SHP77 treated with DMSO at 0.1 percent for 48 hours (cell line): ENCODE measurements at places on chromosomes 6 and 20.
A peak's percentile ranks its signal among the peaks of the same experiment; 100 is the strongest.

- no peak for DNase-seq
Measured at GRCh38 chr20:49569411-49570115, 1.6 kb upstream of the PTGIS start.

- DNase-seq: peak; percentile 67
Measured at GRCh38 chr20:62707921-62708521, 615 bp upstream of the NTSR1 start.

DNA sequence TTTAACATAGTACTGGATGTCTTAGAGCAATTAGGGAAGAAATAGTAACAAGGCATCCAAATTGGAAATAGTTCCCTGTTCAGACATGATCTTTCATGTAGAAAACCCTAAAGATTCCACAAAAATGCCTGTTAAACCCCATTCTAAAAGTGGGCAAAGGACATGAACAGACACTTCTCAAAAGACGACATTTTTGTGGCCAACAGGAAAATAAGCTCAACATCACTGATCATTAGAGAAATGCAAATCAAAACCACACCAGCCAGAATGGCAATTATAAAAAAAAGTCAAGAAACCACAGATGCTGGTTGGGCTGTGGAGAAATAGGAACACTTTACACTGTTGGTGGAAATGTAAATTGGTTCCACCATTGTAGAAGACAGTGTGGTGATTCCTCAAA lies 109.9 kb upstream of the MOCS1 start:
- no peak for DNase-seq

DNA sequence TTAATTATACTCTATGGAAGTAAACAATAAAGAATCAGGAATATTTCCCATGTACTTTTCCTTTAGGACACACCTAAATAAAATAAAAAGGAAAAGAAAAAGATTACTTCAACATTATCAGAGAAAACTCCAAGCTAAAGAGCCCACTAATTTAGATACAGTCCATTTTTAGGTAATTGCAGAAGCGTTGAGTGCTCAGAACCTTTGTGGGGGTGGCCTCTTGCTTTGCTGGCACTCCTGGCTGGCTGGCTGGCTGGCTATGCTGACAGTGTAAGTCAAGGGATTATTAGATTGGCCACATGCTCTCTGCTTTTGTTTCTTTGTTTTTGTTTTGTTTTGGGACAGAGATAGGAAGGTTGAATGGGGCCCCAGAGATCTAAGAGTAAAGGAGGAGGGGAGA lies at the start of gene GJE1:
TSS of gene GJE1 (plus strand) at position 301 of the 400 bp plus-strand sequence. CDS start 234 bp downstream, outside the sequence.
- no peak for DNase-seq

GRCh38 chr6:159037756-159038290 lies 7.0 kb downstream of the TAGAP start:
- DNase-seq: no peak

GRCh38 chr6:134956032-134956431 lies 6.1 kb upstream of the ALDH8A1 start:
- no peak for DNase-seq

GRCh38 chr6:136720045-136720770 lies 72.1 kb downstream of the MAP3K5 start:
- DNase-seq: no peak

GRCh38 chr20:11941593-11942246 lies 24.0 kb downstream of the BTBD3 start:
- no peak for DNase-seq

GRCh38 chr20:50783903-50784302 lies 11.0 kb upstream of the BCAS4 start:
- no peak for DNase-seq

DNA sequence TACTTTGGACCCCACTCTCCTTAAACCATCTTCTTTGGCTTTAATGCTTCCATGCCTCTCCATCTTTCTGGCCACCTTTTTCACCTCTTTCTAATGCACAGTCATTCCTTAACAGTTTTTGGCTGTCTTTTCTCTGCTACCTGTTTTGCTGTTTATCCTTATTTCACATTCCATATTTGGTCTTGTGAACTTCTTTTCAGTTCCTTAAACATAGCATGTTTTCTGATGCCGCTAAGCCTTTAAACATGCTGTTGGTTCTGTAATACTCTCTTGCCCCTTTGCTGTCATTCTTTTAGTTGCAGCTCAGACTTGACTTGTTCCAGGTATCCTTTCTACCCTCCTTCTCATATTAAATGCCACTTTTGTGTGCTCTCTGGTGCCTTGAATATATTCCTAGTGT lies 35.8 kb downstream of the TOP1 start:
- no peak for DNase-seq

DNA sequence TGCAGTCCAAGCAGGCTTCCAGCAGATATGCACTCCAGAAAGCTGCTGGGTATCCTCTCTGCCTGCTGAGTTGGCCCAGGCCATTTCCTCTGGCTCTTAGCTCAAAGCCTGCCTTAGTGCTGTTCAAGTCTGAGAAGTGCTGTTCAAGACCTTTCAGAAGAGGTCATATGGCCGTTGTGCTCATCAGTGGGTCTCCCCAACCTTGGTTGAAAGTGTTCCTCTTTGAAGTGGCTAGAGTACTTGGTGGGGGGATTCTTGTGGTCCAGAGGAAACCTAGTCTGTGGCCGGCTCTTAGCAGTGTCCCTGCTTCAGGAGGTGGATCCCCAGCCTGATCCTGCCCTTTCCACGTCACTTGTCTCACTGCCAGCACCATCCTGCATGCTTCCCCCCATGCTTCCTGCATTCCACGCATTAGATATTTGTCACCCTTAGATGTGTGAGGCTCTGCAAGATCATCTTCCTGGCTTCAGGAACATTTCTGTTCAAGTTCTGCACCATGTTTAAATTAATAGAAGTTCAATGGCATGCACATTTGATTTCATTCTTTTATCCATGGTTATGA lies 105.0 kb downstream of the FIG4 start:
- DNase-seq: no peak

GRCh38 chr20:23128461-23129125 lies 42.5 kb upstream of the CD93 start:
- no peak for DNase-seq

DNA sequence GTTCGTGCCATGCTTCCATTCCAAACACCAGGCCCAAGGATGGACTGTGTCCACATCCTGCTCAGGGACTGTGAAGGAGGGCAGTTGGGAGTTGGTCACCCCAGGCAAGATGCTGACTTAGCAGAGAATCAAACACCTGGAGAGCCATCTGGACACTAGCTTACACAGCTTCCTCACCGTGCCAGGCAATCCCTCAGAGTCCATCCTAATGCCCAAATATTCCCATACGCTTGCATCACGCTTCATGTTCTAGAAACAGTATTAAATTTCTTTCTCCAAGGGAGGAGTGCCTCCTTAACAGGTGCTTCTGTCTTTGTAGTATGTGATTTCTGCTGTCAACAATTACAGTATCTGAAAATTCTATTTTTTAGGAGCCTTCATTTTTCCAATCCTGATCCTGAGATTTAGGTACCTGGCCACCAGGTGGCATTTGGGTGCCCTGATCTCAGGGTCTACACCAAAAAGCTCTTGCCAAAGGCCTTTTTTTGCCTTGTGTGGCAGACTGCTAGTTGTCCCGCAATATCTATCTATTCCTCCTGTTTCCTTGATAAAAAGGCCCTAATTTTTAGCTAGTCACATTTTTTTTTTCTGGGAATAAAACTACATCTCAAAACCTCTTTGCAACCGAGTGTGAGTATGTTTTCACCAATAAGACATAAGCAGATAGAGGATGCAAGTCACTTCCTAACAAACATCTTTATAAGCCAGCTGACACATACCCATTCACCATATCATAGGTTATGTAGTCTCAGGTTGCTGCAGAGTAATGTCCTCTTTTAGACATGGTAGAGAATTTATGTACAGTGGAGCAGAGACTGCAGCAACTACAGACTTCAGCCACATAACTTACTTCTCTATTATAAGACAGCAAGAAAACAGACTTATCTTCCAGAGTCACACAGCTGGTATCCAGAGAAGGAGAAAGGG lies 85.0 kb downstream of the PREP start:
- no peak for DNase-seq

DNA sequence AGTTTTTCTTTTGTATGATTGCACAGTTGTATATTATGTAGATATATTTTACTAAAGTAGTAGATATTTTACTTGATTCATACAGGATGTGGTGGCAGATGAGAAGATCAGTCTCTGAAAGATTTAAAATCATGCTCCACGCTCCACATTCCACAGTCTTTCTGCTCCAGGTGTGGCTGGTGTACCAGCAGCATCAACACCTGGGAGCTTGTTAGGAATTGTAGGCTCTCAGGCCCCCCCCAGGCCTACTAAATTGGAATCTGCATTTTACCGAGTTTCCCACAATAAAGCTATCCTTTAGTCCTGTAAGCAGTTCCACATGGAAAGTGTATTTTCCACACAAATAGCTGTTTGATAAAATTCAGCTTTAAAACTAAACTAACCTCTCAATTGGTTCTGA lies 537.4 kb downstream of the BCKDHB start:
- no peak for DNase-seq

- no peak for DNase-seq
Measured at GRCh38 chr6:1027109-1027794, 284.6 kb upstream of the FOXQ1 start.

GRCh38 chr6:20644667-20645370 lies 110.6 kb downstream of the CDKAL1 start:
- DNase-seq: no peak

DNA sequence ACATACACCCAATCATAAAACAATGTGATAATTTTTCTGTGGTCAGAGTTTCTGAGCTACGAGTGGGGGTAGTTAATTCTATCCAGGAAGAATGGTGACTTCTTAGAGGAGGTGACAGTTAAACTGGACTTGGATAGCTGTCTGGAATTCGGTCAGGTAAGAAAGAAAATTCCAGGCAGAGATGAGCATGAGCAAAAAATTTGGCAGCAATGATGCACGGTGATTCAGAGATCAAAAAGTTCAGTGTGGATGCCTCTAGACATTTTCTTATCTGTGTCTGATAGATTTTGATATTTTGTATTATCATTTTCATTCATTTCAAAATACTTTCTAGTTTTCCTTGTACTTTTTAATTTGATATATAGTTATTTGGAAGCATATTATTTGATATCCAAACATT lies 12.0 kb downstream of the RAET1E start:
- no peak for DNase-seq

DNA sequence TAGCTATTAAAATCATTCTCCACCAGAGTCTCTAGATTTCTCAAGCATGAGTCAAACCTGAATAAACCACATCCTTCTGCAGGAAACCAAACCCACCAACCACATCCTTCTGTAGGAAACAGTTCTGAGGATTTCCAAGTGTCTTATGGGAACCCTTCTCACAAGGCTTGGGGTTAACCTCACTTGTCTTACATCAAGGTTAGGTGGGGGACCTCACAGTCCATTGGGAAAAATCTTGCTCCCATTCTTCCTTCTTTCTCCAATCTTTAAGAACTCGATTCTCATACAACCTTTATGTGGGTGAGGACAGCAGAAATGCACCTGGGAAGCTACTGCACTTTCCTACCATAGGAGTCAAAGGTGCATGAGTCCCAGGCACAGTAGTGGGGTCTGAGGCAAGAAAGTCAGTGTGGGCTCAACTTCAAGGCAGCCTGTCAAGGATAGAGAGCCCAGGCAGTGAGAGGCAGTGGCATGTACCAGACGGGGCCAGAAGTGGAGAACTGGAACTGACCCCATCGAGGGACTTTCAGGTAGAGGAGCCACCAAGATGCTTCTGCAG lies 114.5 kb downstream of the SLC22A3 start:
- DNase-seq: no peak

- no peak for DNase-seq
Measured at GRCh38 chr6:121879149-121879548, 443.7 kb downstream of the GJA1 start.

- DNase-seq: no peak
Measured at GRCh38 chr6:36463676-36464075, 20.9 kb downstream of the KCTD20 start.

GRCh38 chr20:1949347-1950100 lies 44.3 kb downstream of the PDYN start:
- no peak for DNase-seq

- DNase-seq: no peak
Measured at GRCh38 chr20:11008444-11009033, 334.7 kb upstream of the JAG1 start.

DNA sequence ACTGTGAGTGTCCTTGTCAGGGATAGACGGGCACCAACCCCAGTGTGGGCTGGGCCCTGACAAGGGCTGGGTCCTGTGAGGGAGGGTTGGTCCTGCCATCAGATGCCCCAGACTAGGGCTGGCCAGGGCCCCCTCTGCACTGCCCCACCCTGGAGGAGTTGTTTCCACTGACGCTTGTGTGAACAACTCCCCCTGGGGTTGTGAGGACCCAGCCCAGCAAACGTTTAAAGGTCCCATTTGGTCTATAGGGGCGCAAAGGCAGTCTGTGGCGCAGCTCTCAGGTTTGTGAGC lies 104.1 kb downstream of the BMP7 start:
- no peak for DNase-seq

DNA sequence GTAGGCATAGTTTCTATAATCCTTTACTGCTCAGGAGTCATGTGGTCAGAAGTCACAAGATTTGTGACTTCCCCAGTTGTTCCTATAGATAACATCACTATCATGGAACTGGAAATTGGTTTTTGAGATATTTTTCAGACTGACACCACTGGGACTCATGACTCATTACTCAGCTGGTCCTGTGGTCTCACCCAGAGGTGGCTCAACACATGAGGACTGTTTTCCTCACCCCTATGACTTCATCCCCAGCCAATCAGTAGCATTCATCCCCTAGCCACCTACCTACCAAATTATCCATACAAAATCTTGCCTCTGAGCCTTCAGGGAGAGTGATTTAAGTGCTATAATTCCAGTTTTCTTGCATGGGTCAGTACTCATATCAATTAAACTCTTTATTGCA lies 1217.7 kb downstream of the EPHA7 start:
- no peak for DNase-seq

DNA sequence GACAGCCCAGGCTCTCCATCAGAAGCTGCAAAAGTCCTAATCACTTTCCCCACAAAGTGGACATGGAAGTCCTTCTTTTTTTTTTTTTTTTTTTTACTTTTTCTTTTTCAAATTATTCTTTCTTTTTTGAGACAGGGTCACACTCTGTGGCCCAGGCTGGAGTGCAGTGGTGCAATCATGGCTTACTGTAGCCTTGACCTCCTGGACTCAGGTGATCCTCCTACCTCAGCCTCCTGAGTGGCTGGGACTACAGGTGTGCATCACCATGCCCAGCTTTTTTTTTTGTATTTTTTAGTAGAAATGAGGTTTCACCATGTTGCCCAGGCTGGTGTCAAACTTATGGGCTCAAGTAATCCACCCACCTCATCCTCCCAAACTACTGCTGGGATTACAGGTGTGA lies 29.0 kb upstream of the AKIRIN2 start:
- no peak for DNase-seq

DNA sequence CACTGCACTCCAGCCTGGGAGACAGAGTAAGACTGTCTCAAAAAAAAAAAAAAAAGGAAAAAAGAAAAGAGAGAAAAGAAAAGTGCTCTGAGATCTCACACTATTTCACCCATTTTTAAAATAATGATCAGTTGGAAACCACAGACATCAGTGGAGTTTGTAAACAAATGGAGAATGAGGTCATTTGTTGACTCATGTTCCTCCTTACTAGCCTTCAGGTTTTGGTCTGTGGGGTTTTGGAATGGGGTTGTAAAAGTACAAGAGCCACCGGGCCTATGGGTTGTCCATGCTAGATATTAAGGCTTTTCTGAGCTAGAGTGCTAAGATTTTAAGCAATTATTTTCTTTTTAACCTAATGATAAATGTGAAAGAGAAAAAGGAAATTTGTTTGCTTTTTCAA lies 104.4 kb upstream of the PRL start:
- no peak for DNase-seq

- peak; percentile 26 for DNase-seq
Measured at GRCh38 chr6:4776131-4776492, at the start of gene CDYL. CDYL (plus strand) TSS chr6:4776404; CDS start chr6:4776784, 380 bp downstream.
